Stimulated activated CD4-positive, alpha-beta T cell treated with anti-CD3 and anti-CD28 coated beads, Interleukin-1b, Interleukin-23, amount 100 ng/mL, for 1 hour (primary cell): ENCODE measurements at places on chromosomes 1 and 21.

- no peak for DNase-seq
Observed at GRCh38 chr1:156666862-156667609, 10.2 kb downstream of the NES start.

DNA sequence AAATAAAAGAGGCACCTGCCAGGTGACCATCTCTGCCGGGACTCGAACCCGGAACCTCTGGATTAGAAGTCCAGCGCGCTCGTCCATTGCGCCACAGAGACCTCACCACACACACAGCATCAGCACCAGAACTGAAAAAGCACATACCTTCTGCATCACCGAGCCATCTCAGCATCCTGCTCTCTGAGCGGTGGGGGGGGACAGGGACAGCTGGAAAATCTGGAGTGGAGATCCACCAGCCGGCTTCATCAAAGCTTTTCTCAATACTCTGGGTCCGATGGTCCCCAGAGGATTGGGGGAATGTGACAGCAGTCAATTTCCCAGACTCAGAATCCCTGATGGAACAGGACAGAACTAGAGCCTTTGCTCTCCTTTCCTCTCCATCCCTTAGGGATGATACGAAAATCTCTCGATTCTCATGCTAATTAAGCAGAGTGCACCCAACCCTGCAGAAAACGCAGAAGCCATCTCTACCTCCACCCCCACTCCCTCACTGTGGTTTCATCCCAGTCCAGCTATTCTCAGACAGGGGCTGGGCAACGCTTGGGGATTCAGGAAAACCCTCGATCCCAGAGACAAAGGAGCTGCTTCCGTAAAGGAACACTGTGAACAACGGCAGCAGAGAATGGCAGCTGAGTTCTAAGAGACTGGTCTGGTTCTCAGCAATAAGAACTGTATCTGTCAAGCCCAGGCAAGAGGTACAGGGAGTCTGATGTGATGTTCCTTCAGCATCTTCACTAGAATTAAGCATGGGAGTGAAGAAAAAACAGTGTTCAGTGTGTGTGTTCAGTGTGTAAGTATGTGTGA, 29.6 kb upstream of the CADM3 start:
- DNase-seq, result no peak

DNA sequence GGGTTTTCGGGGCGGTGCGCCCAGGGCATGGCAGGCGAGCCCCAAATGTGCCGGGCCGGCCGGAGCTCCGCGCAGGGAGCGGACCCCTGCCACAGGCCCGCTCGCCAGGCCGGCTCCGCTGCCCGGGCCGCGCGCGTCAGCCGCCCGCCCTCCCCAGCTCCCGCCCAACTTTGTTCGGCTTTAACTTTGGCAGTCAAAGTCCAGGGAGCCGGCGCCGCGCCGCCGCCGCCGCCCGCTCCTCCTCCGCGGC, 488 bp downstream of the SLC35D1 start:
- no peak for DNase-seq

DNA sequence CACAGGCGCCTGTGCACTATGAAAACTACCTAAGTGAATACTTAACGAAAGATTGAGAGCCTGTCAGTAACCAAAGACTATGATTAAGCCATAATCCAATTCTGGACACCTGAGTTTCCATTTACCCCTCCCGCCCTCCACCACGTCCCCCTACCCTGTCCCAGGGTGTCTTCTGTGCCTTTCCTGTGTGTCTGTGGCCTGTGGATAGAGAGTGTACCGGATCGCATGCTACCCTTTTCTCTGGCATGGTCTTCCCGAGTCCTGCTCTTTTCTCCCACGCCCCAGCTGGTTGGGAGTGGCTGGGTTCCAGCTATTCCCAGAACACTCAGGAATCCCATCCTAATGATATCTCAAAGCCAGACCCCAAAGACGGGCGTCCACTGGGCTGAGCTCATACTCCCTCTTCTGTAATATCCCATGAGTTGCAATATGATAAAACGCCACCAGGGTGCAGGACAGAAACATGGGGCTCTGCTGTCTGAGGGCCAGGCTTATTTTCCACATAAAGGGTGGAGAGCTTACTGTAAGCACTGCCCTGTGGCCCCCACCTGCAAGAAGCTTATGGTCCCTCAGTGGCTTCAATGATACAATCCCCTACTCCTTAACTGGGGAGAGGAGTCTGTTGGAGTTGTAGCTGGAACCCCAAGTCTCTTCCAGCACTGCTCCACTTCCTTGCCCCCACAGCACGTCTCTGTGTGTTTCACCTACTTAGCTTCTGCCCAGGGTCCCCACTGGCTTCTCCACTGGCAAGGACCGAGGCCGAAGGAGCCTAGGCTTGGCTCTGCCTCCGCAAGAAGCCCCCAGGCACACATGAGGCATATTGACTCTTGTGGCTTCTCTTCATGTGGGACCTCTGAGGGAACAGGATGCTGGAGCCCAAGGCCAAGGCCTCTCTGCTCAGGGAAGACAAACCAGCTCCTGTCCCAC, 17.6 kb upstream of the ALX3 start:
- no peak for DNase-seq

DNA sequence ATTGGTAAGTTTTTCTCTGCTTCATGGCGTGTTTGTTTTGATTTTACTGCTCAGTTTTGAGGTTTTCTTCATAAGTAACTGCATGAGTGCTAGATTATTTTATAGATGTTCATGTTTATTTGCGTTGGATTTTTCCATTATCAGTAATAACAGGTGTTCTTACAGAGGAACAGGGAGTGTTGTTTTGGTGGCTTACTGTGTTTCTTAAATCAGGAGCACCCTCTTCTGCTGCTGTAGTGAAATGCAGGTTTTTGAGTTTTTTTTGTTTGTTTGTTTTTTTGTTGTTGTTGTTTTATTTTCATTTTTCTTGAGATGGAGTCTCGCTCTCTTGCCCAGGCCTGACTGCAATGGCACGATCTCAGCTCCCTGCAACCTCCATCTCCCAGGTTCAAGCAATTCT, 32.6 kb downstream of the CTBS start:
- DNase-seq, result no peak

DNA sequence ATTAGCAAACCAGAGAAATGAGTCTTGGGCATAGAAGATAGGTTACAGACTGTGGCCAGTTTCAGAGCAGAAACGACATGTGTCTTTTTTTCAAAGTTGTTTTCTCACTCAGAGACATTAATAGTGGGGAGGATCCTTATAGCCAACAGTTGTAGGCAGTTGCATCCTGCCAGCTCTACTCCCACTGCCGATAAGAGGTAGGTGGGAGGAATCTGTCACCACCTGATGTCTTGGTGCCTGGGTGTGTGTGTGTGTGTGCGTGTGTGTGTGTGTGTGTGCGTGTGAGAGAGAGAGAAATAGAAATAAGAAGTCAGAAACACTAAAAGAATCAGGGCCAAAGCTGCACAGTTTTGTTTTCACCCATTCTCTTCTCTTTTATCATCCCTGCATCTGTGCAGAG, 219.5 kb downstream of the ZP4 start:
- no peak for DNase-seq

DNA sequence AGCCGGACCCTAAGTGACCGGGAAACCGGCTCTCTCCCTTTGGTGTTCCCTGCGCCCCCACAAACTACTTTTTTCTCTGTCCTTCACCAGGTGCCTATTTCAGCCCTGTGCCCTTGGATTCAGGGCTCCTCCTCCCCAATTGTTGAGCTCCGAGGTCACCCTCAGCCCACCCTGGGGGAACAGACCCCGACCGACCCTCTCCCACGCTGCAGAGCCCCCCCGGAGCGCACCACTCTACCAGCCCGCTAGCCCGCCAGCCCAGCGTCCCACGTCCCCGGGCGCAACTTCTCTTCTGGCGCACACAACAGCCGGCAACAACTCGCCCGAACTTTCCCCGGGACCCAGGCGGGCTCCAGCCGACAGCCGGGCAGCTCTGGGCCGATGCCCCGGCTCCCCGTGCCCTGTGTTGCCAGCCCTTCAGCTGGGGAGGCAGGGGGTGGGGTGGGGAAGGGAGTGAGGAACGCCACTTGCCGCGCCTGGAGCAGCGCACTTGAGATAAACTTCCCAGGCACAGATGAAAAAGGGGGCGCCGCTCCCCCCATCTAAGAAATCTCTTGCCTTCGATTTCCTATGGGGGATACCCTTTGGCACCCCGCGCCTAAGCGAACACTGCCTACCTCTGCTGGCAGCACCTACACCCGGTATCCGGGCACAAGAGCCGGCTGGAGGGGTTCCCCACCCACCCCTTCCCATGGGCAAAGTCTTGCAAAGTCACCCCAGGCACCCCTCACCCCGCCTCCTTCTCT, 997 bp downstream of the CASZ1 start:
- no peak for DNase-seq

GRCh38 chr1:19758227-19758830, 41.4 kb downstream of the TMCO4 start:
- no peak for DNase-seq

DNA sequence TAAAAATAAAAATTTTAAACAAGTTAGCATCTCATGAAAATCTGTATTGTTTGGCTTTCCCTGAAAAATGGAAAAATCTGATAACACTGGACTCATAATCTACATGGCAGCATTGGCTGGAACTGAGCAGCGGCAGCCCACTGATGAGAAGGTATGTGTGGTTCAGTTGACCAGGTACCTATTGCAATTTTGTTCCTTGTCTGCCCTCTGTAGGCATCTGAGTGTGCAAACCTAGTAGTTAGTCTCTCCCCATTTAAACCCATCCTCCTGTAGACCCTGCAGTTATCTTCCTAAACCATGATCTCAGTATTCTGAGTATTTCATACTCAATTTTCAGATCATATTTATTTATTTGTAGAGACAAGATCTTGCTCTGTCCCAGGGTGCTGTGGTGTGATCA, 59.4 kb upstream of the SERBP1 start:
- DNase-seq, result no peak

DNA sequence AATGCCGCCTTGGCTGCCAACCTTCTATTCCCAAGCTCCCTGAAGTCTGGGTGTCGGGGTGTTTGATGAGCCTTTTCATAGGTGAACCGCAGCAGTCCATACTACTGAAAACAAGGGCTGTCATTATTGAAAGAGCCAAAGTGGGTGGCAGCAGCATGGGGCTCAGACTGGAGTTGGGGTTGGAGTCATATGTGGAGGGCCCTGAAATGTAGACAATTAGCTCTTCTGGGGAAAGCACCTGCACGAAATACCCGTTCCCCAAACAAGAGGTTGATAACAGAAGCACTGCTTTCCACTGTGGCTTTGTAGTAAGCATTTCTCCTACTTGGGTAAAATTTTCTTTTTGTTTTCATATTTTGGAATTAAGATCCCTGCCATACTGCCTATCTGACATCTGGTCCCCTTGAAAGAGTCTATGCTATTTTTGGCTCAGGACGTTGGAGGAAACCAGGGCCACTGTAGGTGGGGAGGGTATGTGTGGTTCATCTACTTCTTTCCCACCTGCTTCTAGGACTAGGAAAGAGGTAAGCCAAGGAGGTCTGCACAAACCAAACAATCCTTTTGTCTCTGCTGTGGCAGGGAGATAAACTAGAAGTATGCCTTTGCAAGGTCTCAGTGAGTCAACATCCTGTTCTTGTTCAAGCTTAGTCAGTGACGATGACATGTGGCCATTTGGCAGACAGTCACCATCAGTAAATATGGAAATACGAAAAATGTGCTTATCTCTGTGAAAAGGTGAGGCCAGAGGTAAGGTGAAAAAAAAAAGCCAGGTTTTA, 197.0 kb upstream of the UBE2U start:
- no peak for DNase-seq

- no peak for DNase-seq
Observed at GRCh38 chr1:17348593-17349234, 23.3 kb upstream of the PADI6 start.

DNA sequence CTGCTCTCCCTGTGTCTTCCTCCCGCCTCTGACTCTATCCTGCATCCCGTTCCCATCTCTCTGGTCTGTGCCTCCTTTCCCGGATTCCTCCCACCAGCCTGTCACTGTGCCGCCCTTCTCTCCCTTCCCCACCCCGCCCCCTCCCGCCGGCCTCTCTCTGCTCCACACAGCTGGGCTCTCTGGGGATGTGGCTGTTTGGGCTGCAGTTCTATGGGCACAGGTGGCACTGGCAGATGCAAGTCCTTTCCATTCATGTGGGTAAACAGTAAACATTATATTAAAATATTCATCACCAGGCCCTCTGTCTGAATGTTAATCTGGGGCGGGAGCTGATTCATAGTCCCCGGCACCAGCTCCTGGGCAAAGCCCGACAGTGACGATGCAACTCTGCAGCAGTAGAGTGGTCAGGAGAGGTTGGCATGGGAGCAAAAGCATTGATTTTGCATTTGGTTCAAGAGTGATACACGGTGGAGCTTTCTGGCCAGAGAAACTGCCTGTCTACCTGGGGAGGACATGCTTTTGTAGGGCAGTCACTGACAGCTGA, 249.3 kb downstream of the TNR start:
- no peak for DNase-seq

GRCh38 chr21:28714777-28715464, 277.8 kb downstream of the LTN1 start:
- no peak for DNase-seq

GRCh38 chr1:86856196-86856595, 57.7 kb downstream of the SELENOF start:
- DNase-seq, result no peak

DNA sequence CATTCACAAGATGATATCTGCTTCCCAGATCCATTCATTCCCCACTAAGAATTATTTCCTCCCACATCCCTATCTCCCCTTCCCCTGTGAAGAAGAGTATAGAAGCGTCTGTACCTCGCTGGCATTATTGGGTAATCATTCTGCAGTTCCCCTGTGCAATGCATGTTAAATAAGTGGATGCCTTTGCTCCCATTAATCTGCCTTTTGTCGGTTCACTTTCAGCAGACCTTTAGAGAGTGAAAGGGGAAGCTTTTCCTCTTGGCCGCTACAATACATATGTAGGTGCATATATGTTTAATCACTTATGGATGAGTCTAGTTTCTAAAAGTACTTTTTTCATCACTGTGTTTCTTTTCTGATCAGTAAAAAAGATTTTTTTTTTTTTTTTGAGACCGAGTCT, 7.0 kb downstream of the CLCN6 start:
- no peak for DNase-seq

DNA sequence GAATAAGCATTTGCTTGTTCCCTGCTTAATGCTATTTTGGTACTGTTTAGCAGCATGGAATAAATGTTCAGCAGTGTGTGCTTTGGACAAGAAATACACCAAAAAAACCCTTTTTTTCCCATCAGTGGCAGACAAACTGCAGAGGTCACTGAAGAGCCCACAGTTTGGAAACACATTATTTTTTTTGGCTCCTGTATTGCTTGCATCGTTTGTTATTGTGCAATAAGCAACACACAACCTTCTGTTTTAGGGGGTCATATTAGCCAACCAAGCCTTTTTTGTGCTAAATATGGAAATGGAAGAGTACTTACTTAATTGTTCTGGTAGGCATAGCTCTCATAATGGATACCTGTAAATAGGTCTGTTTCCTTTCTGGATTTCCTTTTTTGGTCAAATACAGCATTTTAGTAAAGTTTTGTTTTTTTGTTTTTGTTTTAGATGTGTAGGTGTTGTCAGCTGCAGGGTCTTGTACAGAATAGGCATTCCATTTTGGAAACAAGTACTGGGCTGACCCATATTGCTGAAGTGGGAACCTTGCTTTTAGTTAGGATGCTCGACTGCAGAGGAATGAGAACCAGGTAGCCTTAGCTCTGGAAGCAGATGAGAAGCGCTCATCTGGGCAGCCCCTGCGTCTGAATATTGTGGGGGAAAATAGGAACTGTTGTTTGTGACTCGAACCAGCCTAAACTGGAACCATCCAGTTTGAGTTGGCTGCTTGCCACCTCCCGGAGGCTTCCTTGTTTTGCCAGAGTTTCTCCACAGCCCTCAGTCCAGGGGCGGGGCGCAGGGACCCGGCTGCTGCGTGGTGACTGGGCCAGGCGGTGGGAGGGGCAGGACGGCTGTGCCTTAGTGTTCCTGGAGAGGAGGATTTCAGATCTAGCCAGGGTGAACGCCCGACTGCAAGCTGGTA, 38.4 kb downstream of the SPEN start:
- DNase-seq, result no peak

- no peak for DNase-seq
Observed at GRCh38 chr1:18447509-18448220, 33.1 kb upstream of the KLHDC7A start.

- DNase-seq, result no peak
Observed at GRCh38 chr1:201153474-201154388, 543 bp downstream of the TMEM9 start.
